ENCODE measurements at places on chromosomes 1 and 21. TPM values are rescaled to one million over a fixed set of nuclear protein-coding genes. Genes with fewer than 3 reads are reported as not detected.

Gene ZSWIM5
- polyA plus RNA-seq = 3.8 TPM

DNA sequence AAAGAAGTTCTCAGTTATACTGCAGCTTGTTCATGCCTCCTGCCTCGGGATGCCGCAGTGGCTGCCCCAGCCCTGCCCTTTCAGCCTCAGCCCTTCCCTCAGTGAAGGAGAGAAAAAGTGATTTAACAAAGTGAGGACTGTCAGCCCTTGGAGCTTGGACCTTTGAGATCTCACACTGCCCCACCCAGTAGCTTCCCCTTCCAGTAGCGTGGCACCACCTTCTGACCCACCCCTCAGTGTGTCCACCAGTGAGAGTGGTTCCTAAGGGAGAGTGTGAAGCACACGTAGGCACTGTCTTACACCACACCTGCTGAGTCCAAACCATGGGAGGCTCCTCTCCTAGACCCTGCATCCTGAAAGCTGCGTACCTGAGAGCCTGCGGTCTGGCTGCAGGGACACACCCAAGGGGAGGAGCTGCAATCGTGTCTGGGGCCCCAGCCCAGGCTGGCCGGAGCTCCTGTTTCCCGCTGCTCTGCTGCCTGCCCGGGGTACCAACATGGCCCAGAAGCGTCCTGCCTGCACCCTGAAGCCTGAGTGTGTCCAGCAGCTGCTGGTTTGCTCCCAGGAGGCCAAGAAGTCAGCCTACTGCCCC is at the start of gene CDA:
TSS of gene CDA (plus strand) at position 464 of the 592 bp plus-strand sequence. CDS start at position 497, 33 bp downstream.
- peak; percentile 40 for DNase-seq

- DNase-seq = no peak
Measured at GRCh38 chr1:82565146-82565545, 764.4 kb downstream of the ADGRL2 start.

DNA sequence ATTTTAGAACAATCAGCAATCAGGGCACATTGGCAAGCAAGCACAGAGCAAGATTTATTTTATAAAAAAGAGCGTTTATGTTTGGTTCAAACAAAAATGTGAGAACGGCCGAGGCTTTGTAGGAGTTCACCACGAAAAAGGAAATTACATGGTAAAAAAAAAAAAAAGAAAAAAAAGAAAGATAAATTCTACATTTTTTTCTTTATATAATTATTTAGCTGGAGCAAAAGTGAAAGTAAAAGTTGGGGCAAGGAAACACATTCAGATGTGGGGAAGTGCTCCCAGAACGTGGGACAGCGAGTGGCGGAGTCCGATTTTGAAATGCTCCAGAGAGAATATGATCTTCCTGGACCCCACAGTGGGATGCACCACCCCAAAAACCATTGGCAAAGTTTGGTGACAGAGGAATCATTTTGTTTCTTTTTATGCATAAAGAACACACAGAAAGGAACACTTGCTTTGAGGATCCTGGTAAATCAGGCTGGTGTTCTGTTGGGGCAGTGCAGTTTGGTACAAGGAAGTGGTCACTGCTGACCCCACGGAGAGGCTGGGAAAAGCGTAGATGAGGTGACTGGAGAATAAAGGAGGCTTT is 16.3 kb upstream of the ATP5PO start:
- peak; percentile 42 for DNase-seq

DNA sequence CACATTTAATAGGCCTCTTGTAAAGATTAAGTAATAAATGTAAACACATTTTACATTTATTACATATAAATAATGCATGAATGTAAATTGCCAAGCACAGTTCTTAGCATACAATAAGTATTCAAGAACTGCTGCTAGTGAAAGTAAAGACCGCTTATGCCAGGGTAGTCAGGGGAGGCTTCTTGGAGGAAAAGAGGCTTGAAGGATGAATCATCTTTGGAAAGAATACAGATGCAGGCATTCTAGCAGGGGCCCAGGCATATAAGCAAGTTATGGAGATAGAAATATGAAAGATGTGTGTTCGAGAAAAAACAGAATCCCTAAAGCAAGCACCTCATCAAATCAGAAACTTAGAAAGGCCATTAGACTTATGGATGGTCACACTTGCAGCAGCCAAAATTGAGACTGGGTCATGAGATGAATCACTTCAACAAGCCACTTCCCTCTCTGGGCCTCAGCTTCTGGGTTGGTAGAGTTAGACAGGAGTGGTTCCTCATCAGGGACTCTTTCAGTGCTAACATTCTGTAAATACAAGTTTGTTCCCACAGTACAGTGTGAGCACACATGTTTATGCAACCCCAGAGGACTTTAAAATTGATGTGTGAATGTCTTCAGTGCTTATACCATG is 79.8 kb upstream of the ROR1 start:
- DNase-seq = no peak

DNA sequence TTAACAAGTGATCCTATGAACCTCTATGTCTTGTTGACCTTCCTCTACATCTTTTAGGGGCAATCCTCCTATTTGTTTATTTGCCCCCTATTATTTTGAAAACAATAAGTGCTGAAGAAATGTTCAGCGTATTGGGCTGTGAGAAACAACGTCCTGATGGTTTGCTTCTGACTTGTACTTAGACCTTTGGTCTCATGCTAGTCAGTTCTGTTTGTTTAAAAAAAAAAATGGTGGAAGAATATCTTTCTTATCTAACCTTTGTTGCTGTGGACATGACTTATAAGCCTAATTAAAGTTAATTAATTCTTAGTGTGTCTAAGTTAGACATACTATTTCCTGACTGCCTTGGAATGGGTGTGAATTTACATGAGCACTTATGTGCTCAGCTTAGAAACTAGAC is 20.7 kb downstream of the ATP1A1 start:
- peak; percentile 74 for DNase-seq

DNA sequence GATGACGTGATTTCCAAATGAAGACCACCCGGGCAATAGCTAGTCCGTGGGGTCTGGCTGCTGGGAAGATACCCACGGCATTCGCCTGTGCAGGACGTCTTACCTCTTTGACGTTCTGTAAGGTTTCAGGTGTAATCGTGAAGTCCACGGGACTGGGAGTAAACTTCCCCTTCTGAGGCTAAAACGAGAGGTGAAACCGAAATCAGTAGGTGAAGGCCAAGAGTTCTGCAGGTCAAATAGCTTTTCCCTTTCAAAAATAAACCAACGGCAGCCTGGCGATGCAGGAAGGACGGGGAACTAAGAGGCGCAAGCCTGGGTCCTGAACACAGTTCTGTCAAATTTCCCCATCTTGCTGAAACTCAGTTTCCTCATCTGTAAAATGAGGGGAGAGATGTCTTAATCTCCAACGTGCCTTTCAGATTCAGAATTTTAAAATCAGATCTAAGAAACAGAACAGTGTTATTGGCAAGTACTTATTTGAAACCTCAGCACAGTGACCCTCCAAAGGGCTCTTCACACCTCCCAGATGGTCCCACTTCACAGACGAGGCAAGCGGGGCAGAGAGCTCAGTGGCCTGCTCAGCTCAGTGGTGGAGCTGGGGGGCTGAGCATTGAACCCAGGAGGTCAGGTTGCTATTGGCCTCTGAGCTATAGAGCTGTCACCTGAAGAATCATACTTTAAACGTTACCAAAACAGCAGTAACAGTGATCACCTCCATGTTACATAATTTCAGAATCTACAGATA is 34.7 kb downstream of the VPS26C start:
- DNase-seq = no peak

- DNase-seq = no peak
Measured at GRCh38 chr1:204564835-204565234, 48.6 kb downstream of the MDM4 start.
